ENCODE measurements at places on chromosomes 13 and 19.

- no peak for DNase-seq
Observed at GRCh38 chr19:48279747-48280146, 9.9 kb downstream of the ZNF114 start.

DNA sequence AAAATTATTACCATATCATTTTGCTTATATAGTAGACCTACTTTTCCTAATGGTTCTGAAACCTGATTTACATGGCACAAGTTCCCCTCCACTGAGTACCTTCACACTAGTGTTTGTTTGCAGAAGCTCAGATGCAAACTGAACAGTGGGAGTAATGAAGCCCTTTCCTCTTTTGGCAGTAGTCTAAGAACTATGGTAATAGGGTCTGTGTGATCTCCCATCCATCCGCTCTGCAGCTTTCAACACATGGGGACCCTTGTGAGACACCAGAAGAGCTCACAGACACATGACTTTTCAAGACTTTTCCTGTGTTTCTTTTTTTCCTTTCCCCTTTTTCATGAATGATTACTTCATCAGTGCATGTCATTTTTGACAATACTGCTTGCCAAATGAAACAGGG lies 336.0 kb downstream of the ATP8A2 start:
- no peak for DNase-seq

DNA sequence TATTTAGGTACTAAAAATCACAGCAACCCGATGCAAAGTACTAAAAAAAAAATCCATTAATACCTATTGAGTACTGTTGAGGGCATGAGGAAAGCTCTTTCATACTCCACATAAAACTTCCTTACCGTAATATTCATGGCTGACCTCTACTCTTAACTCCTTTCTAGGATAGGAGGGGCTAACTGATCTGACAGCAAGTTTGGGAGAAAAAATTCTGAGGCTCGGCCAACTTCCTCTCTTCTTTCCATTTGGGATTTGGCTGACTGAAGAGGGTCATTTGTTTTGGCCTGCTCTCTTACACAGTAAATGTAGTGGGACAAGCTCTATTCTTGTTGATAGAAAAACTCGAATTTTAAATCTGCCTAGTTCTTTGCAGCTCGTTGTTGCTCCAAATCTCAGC lies 9.4 kb upstream of the USPL1 start:
- no peak for DNase-seq

DNA sequence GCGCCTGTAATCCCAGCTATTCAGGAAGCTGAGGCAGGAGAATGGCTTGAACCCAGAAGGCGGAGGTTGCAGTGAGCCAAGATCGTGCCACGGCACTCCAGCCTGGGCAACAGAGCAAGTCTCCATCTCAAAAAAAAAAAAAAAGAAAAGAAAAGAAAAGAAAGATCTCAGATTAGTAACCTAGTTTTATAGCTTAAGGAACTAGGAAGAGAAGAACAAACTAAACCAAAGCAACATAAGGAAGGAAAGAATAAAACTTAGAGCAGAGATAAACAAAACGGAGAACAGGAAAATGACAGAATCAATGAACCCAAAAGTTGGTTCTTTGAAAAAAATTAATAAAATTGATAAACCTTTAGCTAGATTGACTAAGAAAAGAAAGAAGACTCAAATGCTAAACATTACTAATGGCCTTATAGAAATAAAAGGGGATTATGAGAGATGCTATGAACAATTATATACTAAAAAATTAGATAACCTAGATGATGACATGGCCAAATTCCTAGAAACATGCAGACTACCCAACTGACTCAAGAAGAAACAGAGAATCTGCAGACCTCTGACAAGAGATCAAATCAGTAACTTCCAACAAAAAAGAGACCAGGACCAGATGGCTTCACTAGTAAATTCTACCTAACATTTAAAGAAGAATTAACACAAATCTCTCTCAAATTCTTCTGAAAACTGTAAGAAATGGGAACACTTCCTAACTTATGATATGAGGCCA lies 68.2 kb downstream of the CDADC1 start:
- DNase-seq = no peak

DNA sequence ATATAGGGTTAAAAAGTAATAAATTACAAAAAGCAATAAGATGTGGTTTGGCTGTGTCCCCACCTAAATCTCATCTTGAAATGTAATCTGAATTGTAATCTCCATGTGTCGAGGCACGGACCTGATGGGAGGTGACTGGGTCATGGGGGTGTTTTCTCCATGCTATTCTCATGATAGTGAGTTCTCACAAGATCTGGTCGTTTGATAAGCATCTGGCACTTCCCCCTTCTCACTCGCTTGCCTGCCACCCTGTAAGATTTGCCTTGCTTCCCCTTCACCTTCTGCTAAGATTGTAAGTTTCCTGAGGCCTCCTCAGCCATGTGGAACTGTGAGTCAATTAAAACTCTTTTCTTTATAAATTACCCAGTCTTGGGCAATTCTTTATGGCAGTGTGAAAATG lies 577.4 kb downstream of the TBC1D4 start:
- no peak for DNase-seq

DNA sequence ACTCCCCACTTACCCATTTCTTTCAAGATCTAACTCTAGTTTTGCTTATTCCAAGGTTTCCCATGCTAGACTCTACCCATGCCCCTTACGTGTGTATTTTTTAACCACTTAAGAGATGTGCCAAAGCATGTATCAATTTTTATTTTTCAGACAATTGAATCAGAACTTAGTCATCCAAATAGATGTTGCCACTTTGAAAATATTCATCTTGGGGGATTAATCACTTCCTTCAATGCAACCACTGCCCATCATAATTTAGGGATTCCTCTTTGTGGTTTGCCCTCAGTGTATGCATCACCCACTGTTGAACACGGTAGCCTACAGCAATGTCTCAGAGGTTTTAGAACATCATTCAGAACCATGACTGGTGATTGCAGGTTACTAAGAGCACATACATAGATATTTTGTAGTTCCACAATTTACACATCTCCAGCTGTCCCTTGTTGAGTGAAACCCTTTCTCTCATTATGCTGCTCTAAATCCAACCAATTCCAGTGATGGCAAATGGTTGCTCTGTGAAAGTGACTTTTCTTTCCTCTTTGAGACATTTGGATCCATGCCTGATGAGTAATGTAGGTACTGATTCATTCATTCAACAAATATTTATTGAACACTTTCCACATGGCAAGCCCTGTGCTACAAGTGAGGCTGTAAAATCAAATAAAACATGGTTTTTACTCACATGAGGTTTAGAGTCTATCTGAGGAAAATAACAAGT lies 60.6 kb upstream of the SERP2 start:
- DNase-seq = no peak

DNA sequence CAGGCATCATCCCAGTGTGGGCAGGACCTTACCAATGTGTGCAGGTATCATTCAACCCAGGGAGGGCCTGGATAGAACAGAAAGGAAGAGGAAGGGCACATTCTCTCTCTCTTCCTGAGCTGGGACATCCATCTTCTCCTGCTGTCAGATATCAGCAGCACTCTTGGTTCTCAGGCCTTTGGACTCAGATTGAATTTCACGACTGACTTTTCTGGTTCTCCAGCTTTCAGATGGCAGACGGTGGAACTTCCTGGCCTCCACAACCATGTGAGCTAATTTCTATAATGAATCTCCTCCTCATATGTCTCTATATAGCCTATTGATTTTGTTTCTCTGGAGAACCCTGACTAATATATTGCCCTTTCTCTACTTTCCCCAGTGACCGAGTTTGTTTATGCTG lies 77.3 kb downstream of the OLFM4 start:
- DNase-seq = no peak

DNA sequence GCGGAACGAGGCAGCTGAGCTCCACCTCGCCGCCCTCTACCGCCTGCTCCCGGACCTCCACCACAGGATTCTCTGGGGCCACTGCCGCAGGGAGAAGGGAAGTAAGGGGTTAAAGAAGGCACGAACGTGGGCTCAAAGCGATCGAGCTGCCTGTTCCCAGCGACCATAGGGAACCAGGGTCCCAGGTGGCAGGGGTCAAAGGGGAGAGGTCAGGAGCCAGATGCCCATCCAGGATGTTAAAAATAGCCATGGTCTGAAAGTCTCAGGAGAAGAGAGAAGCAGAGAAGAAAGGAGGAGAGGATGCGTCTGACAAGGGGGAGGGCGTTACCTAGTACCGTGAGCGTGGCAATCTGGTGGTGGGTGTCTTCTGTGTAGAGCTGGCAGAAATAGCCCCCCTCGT lies 7.4 kb upstream of the ZNF428 start:
- no peak for DNase-seq

GRCh38 chr13:64758521-64759244 lies 2471.5 kb downstream of the PCDH9 start:
- no peak for DNase-seq

- DNase-seq = peak; percentile 39
Observed at GRCh38 chr19:38319421-38320258, at the start of gene KCNK6. TSS of gene KCNK6 (plus strand) at chr19:38319845. CDS start at chr19:38319951, 106 bp downstream.

DNA sequence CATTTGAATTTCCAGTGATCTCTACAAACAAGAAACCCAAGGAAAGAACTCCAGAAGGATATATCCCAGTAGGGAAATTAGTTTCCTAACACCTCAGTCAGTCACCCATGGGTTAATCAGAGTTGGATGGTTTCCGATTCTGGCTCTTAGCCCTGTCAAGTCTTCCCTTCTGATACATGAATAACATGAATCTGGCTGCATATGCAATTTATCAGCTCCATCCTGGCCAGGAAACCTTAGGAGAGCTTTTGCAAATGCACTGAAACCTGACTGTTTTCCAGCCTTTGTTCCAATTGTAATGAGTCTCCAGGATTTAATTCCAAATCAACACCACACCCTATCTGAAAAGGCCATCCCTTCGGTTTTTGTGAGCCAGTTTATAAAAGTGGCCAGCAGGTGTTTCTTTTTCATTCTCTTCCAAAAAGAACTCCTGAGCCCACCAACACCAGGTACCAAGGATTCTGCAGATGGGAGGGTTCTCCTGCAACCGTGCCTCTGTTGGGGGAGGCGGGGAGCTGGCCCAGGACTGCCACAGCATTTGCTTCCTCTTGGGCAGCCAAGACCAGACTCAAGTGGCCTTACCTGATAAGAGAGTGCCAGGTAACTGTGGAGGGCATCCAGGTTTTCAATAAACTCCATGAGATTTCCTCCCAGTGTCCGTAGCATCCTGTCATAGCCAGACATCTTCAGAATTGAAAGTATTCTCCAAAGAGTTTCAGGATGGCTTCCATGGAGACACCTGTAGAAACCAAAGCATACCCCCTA lies 77.5 kb downstream of the C13orf42 start:
- no peak for DNase-seq

- DNase-seq = no peak
Observed at GRCh38 chr13:59061621-59062020, 1102.1 kb downstream of the DIAPH3 start.

- DNase-seq = no peak
Observed at GRCh38 chr19:12095111-12095790, 30.7 kb downstream of the ZNF844 start.

DNA sequence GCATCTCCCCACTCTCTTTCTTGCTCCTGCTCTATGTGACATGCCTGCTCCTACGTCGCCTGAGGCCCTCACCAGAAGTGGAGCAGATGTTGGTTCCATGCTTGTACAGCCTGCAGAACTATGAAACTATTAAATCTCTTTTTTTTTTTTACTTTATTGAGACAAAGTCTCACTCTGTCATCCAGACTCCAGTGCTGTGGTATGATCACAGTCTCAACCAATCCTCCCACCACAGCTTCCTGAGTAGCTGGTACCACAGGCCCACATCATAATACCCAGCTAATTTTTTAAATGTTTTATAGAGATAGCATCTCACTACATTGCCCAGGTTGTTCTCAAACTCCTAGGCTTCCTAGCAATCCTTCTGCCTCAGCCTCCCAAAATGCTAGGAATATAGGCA lies 1067.7 kb downstream of the PCDH9 start:
- DNase-seq = no peak

- no peak for DNase-seq
Observed at GRCh38 chr13:114315074-114315785, 927 bp downstream of the CHAMP1 start.

DNA sequence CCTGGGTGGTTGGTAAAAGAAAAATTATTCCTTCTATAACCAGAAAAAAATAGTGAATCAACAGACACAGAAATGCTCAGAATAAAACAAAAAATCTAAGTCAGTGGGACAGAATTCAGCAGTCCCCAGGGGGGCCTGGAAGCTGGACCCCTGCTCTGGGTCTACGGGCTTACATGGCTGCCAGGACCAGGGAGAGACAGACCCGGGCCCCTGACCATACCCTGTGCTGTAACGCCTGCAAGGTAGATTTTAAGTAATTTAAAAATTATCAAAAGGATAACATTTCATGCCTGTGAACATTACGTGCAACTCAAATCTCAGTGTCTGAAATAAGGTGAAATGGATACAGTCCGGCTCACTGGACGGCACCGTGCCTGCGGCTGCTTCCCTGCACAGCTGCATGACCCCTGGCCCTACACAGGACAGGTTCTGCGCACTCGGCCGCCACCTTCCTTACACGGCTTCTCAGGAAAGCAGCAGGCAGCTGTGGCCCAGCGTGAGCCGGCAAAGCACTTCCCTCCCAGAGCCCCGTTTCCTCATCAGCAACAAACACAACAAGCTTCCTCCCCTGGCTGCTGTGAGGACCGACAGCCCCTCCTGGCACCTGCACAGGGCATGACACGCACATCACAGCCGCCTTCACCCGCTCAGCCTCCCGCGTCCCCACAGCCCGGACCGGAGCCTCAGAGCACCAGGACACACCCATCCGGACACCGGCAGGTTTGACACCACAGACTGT lies 22.2 kb downstream of the RASA3 start:
- DNase-seq = peak; percentile 51
